ENCODE measurements at places on chromosomes 4 and X.

DNA sequence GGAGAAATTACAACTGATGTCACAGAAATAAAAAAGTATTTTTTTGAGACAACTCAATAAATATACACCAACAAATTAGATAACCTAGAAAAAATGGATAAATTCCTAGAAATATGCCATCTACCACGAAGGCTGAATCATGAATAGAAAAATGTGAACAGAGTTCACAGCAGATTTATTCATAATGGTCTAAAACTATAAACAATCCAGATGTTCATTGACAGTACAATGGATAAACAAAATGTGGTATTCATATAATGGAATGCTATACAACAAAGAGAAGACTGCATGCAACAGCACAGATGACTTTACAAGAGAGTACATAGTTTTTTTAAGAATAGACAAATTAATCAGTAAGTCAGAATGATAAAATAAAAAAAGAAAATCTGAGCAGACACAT lies 55.2 kb downstream of the CLOCK start:
- no peak for DNase-seq

DNA sequence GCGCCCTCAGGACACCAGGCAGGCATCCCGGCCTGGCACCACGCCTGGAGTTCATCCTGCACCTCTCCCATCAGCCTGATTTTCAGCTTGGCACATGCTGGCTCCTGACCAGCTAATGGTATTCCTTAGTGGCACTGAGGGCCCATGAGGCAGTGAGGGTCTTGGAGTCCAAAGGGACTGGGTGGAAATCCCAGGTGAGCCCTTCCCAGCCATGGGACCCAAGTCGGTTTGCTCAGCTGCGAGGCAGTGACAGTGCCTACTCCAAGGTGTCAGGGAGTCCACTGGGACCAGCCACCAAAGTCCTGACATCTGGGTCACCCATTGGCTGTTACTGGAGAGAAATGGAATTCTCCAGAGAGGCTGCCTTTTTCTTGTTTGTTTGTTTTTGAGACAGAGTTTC lies 4.9 kb downstream of the SSR4 start:
- no peak for DNase-seq

GRCh38 chr4:172553216-172553615 lies 615.4 kb upstream of the GALNT7 start:
- no peak for DNase-seq

- DNase-seq = no peak
These were observed 1.0 kb upstream of the AASDH start for GRCh38 chr4:56388306-56388705.

- no peak for DNase-seq
These were observed 81.5 kb downstream of the HUWE1 start for GRCh38 chrX:53605004-53605403.

- DNase-seq = peak; percentile 33
These were observed 167.1 kb downstream of the NSUN7 start for GRCh38 chr4:40916880-40917279.

GRCh38 chr4:105637408-105638176 lies 70.9 kb downstream of the INTS12 start:
- DNase-seq = peak; percentile 87

DNA sequence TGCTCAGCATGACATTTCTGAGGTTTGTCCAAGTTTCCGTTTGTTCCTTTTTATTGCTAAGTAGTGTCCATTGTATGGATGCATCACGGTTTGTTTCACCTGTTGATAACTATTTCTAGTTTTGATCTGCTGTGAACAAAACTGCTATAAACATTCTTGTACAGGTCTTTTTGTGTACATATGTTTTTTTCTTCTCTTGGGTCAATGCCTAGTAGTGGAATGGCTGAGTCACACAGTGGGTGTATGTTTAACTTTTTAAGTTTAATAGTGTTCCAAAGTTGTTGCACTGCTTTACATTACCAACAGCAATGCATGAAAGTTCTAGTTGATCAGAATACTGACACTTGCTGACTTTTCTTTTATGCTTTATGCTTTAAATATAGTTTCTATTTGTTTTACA lies 76.7 kb downstream of the MAOB start:
- DNase-seq = no peak

DNA sequence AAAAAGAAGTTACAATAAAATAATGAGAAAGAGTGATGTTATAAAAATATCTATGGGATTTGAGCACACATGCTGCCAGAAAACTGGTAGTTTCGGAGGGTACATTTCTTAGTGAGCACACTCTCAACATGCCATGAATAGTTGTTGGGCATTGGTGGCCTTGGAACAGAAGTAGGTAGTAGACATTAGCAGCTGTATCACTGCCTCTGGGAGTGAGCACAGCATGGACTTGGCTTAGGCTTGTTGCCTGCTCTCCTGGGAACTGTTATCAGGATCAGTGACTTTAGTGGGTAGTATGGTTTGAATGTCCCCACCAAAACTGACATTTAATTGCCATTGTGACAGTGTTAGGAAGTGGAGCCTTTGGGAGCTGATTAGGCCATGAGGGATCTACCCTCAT lies 13.3 kb upstream of the PDLIM3 start:
- DNase-seq = no peak

GRCh38 chrX:48971249-48972219 lies at the start of gene KCND1:
KCND1 (minus strand) TSS chrX:48971844; CDS start chrX:48970271, 1,573 bp downstream.
- no peak for DNase-seq

DNA sequence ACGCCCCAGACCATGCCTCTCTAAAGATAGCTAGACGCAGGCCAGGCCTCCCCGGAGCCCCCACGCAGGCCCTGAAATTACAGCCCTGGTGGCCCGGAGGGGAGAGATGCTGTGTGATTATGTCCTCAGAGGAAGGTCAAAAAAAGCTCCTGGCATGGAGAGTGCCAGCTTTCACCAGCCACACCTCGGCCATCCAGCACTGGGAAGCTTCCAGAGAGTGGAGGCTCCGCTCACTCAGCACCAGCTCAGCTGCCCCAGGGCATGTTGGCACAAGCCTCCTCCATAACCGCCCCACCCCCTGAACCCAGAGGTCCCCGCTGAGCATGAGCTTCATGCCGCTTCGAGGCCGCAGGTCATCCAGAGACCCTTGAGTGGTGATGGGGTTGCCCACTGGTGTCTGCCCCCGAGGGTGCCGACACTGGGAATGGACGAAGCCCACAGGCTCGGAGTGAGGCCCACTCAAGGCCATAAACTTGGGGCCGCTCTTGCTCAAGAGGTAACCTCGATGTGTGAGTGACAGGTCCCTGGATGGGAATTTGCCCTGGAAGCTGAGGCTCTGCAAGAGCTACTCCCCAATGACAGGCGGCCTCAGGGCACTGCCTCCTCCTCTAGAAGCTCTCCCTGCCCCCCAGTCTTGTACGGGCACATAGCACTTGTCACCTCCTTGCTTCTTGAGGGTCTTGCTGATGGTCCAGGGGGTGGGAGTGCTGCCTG lies 4.4 kb upstream of the BGN start:
- DNase-seq = no peak

- DNase-seq = no peak
These were observed 73.1 kb downstream of the MAMLD1 start for GRCh38 chrX:150436195-150436594.

GRCh38 chr4:115430024-115430423 lies 316.6 kb upstream of the NDST4 start:
- DNase-seq = no peak

DNA sequence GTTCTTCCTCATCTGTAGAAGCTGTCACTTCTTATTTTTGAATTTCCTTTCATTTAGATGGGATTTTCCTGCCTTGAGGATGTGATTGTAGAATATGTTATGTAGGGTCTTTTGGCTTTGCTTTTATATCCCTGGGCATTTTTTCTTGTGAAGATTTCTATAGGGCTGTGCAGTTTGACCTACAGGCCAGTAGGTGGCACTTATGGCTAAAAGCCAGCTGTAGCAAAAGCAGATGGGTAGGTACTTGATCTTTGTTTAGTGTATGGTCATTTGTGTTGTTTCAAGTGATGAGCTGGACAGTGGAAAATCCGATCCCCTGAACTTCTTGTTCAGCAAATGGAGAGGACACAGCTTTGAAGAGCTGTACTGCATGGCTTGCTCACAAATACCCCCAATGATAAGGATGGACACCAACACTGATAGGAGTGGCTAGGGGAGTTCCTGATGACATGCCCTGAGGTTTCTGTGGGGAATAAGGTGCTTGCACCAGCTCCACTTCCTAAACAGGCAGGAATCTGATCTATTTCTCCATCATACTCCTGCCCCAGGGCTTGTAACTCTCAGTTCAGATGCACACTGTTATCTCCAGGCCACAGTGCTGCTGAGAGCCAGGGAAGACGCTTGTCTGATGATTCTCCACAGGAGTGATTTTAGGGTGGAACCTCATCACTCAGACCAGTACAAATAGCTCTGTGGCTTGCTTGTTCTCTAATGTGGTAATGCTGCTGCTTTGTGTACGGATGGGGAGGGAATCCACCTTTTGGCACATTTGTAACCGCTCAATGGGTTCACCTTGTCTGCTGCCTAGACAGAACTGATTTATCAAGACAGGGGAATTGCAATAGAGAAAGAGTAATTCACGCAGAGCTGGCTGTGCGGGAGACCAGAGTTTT lies 417.1 kb upstream of the MAGEB16 start:
- DNase-seq = no peak

DNA sequence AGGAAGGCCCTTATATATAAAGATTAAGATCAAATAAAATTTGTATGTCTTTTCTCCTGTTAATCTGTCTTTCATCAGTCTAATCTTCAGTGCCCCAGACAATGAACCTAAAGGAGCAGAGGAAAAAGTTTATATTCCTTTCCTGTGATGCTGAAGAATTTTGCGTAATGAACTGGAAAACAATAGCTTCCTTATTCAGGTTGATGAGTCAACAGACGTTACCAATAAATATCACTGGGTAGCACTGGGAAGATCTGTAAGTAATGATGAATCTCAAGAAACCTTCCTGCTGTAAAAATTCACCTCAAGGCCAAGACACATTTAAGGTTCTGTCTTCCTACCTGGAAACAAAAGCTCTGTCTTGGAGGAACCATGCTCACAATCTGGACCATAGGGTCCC lies 25.5 kb downstream of the CDKN2AIP start:
- DNase-seq = no peak

- no peak for DNase-seq
These were observed 20.7 kb downstream of the ARHGAP24 start for GRCh38 chr4:85495621-85496020.

- DNase-seq = no peak
These were observed 202.3 kb upstream of the CENPE start for GRCh38 chr4:103400405-103400804.

DNA sequence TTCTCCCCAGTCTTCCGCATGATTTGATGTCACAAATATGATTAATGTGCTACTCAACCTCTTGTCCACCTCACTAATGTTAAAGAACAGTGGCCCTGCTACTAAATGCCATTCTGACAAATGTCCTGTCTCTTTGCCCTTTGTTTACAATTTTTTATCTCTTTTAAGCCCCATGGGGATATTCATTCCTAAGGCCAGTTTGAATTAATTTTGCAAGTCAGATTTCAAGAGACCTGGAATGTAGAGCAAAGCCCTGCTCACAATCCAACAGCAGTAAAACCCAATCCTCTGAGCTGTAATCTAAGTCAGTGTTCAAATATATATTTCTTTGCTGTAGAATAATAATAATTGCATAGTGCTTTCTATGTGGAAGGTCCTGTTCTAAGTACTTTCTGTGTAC lies 81.2 kb downstream of the LDB2 start:
- DNase-seq = no peak

- no peak for DNase-seq
These were observed 2.1 kb upstream of the DHRSX start for GRCh38 chrX:2502668-2503519.

DNA sequence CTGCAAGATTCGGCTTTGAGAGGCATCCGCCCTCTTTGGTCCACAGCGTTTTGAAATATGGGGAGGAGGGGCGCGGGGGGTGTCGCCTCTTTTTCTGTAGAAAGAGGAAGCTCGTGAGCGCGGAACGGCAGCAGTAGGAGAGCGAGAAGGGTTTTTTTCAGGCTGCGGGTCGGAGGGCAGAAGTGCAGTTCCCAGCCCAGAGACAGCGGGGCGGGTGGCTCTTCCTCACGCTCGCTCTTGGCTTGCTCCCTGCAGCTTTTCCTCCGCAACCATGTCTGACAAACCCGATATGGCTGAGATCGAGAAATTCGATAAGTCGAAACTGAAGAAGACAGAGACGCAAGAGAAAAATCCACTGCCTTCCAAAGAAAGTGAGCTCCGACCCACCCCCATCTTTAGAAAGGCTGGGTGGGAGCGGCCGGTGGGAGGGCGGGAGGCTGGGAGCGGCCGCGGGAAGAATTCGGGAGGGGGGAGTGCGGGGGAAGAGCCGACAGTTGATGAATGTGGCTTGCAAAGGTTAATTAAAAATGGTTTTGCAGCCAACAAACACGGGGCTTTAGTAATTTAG lies 1.2 kb downstream of the TMSB4X start:
- DNase-seq = no peak

DNA sequence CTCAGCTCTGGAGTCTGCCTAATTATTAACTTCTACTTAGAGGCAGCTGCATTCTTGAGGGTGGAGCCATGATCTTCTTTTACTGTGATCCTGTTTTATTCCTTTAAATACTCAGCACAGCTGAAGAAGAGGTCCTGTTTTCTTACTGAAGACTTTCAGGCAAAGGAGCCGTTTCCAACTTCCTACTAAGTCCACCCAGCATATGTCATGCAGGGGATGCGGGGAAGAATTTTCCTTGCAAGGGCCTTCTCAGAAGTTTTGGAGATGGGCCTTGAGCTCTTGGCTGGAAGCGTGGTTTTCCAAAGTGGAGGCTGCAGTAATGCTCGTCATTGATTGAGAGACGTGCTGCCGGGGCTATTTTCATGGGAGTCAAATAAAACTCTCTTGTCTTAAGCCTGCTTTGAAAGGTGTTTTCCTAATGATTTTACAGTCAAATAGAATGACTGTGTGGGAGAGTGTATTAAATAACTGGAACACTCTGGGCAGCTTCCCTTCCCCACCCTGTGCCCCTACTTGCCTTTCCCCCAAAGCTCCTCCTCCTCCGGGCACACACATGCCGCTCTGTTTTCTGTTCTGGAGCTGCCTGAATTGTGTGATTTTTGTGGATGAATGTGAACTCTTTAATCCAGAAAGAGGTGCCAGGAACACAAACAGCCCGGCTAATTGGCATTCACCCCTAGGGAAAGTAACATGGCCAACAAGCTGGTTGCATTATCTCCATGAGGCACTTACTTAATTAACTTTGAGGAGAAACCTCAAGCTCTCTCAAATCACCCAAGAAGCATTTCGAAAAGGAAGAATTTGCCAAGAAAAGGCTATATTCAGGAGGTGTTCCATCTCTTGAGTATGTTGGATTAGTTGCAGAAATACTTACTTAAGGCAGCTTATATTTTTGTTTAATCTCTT lies 28.1 kb downstream of the FGF2 start:
- DNase-seq = peak; percentile 86

DNA sequence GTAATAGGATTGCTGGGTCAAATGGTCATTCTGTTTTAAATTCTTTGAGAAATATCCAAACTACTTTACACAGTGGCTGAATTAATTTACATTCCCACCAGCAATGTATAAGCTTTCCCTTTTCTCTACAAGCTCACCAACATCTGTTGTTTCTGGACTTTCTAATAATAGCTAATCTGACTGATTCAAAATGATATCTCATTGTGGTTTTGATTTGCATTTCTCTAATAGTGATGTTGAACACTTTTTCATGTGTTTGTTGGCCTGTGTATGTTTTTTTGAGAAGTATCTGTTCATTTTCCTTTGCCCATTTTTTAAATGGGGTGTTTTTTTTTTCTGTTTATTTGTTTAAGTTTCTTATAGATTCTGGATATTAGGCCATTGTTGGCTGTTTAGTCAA lies 659.0 kb upstream of the GNPDA2 start:
- DNase-seq = no peak

GRCh38 chr4:173436149-173436579 lies 37.2 kb upstream of the SCRG1 start:
- no peak for DNase-seq

- DNase-seq = no peak
These were observed 140.8 kb upstream of the PJA1 start for GRCh38 chrX:69306063-69306404.
